Activated CD4-positive, alpha-beta T cell treated with anti-CD3 and anti-CD28 coated beads, Interleukin-2, amount 50 U/mL, for 4 hours (primary cell): ENCODE measurements at places on chromosomes 16 and 17.

DNA sequence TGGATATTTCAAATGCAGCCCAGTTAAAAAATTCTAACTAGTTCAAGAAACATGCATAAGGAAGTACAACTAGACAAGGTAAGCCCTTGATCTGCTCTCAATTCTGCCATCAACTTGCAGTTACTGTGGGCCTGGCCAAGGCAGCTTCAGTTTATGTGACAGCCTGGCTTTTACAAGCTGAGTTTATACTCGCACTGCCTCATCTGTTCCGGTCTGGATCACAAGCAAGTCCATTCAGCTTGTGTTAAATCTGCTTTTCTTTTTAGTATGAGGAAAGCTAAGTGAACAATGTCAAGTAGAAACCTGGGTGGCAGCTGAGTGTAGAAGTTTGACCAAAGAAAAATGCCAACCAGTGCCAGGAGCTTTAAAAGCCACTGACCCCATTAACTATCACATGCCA, 76.6 kb upstream of the CORO6 start:
- DNase-seq = no peak

DNA sequence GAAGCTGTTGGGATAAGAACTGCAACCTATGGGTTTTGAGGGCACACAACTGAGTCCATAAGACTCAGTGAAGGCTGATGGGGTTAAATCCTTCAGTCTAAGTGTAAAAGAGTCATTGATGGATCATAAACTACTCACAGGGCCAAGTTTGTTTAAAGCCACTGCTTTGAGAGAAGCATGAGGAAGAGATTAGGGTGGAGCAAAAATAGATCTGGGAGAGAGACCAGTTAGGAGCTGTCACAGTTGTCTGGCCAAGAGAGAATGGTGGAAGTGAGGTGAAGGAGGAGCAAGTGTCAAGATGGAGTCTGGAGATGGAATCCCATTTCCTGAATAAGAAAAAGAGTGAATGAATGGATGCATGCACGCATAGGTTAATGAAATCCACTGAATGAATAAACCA, 379.1 kb upstream of the CDH11 start:
- DNase-seq = no peak

GRCh38 chr16:4649744-4650442, 25.3 kb downstream of the MGRN1 start:
- DNase-seq = no peak

GRCh38 chr16:30780549-30780948, 6.5 kb downstream of the ZNF629 start:
- no peak for DNase-seq

DNA sequence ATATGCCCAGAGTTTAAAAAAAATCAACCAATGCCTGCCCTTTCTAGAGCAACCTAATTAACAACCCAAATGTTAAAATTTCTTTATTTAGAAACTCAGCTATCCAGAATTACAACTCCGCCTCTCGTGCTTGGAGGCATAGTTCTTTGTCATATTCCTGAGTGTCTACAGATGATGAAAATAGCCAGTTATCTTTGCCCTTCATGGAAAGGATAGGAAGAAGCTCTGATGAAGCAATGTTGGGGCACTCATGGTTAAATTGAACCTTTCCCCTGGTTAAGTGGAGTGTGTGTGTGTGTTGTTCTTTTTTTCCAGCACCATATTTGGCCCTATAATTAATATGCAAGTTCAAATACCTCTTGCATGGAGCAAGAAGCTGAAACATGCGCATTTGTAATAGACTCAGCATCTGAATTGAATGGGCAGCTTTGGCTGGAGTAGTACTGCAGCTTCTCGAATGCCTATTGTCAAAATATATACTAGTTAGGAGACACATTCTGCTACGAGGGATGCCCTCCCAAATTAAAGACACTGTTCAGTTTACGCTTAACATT, 506.2 kb downstream of the WWOX start:
- DNase-seq = no peak

GRCh38 chr16:84367750-84368307, 509 bp upstream of the ATP2C2 start:
- DNase-seq = no peak

GRCh38 chr17:40554646-40555295, 10.5 kb downstream of the CCR7 start:
- DNase-seq = no peak

DNA sequence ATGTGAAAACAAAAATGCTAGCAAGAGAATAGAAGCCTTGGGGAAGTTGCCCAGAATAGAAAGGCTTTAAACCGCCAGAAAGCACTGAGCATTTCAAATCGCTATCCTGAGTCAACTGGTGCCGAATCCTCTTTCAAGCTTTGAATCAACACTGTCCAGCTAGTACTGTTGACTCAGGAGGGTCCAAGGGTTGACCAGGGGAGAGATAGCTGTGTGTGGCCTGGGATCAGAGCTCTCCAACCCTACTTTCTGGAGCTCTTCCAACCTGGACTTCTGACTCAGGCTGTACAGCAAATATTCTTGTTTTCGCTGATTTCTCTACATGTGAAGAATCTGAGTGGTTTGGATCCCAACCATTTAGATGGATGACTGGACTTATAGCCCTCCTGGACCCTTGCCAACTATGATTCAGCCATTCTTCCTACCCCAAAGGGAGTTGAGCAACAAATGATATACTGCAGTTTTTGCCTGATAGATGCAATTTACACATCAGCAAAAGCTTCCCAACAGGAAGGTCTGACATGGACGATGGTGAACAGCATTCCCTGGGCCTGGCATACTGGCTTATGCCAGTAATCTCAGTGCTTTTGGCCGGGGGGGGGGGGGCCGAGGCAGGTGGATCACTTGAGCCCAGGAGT, 154.0 kb upstream of the SDK2 start:
- DNase-seq = no peak

- DNase-seq = no peak
Observed at GRCh38 chr17:30950669-30951399, 20.0 kb upstream of the RNF135 start.

- DNase-seq = no peak
Observed at GRCh38 chr17:28069061-28069460, 26.6 kb downstream of the NLK start.

DNA sequence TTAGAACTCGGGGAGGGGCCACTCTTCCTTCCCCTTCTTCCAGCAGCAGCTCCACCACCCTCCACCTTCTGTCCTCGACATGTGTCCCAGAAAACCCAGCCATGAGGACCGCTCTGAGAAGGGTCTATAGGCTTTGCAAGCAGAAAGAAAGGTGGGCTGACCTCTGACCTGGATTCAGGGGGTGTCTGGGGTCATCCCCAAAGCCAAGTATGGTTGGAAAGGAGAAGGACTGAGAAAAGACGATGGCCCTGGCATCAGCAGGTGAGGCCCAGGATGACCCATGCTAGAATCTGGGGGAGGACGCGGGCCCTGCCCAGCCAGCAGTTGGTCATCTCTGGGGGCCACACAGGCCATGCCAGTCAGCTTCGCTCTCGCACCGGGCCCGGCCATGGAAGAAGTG, 6.1 kb upstream of the SMIM5 start:
- no peak for DNase-seq

DNA sequence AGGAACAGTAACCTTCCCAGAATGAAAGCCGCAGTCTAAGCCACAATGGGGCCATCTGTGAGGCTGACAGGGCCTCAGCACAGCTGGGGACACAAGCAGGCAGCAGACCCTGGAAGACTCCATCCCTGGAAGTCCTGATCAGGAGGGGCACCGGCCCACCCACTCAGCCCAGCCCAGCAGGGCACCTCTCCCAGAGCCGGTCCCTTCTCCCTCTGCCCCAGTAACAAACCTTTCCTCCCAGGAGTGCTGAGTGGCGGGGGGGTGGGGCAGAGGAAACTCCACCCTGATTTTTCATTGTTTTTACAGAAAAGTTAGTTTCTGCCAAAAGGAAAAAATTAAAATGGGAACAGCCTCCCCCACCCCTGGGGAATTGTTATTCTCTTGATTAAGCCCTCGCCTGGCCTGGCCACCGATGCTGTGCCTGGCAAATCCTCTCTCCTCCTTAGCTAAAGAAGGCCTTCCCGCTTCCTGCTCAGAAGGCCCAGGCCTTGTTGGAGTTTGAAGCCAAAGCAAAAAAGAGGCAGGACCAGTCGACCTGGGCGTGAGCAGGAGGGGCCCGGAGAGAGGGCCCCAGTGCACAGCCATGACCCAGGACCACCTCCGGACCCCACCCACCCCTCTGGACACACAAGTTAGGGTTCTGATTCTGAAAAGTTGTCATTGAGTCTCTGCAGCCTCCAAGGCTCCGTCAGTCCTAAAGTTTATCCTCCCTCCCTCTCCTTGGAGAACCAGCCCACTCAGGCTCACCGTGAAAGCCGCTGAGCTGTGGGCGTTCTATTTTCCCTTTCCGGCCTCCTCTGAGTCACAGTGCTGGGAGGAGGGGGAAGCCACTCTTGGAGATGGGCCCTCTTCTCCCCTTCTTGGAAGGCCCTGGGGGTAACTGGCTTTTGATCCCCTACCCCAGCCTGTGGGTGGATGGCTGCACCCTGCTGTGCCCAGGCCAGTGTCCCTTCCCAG, 128.4 kb upstream of the TNRC6C start:
- no peak for DNase-seq

GRCh38 chr17:73072219-73072962, 20.1 kb downstream of the SLC39A11 start:
- no peak for DNase-seq
